ENCODE measurements at places on chromosomes 1 and 21. TPM values are rescaled to one million over a fixed set of nuclear protein-coding genes. Genes with fewer than 3 reads are reported as not detected.

The FAM151A gene
- total RNA-seq: 25.7 TPM

The ACOT7 gene
- 51.2 TPM for total RNA-seq

The OR2L2 gene
- 0.13 TPM for total RNA-seq

The RIT1 gene
- total RNA-seq: 31.1 TPM

The C4BPA gene
- not detected for total RNA-seq

The CLIC6 gene
- total RNA-seq: 3.3 TPM

The FAM3B gene
- total RNA-seq: 183 TPM

The COL8A2 gene
- total RNA-seq: 1.3 TPM

The FAAH gene
- total RNA-seq: 230 TPM

The AVPR1B gene
- not detected for total RNA-seq

- no peaks in the 10 kb centered on the region for H3K36me3 ChIP-seq
- no peaks in the 10 kb centered on the region for H3K27me3 ChIP-seq
- no peak overlapping the region for H3K4me3 ChIP-seq
- DNase-seq: no peak
Observed at GRCh38 chr1:41902664-41903063, 16.1 kb downstream of the HIVEP3 start.

DNA sequence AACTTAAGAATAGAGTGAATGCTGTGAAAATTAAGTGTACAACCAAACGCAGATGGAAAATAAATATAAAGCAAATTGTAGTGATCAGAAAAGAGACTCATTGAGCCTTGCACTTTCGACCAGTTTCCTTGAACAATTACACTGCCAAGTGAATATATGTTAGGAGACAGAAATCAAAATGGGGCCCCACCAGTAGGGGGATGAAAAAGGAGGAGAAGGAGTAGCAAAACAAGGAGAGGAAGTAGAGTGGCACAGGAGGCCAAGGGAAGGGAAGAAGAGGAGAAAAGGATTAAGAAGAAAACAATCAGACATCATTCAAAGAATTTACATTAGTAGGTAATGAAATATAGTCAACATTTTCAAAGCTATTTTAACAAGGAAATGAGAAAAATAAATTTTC lies 1770.6 kb downstream of the PLA2G4A start:
- no peaks in the 10 kb centered on the region for H3K4me1 ChIP-seq
- H3K4me3 ChIP-seq: no peak overlapping the region
- DNase-seq: no peak

DNA sequence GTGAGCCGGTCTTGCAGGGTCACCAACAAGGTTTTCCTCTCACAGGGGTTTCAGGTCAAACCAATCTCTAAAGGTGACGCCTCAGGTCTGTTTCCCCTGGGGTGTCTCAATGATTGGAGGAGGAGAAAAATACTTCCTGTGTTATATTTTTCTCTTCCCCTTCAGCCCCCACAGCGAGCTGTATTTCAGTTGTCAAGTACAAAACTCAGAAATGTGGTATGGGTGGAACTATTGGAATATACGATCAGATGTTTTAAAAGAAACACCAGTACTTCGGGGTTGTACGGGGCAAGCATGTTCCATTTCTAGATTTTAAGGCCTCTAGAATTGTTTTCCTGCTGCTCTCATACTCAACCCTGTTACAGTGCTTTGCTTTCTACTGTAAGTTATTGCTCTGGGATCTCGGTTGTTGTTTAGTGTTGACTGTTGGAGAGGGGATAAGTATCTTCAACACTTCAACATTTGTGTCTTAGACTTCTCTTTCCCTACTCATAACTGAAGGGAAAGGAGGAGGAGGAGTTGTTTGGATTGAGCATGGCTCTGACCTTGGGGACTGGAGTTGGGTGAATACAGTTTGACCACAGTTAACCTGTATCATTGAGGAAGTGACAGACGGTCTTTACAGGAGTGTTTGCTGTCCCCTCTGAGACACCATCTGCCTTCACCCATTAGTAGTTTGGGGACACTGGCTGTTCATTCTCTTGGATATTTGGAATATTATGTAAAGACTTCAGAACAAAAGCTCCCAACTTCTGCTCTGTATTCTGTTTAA lies 2.0 kb downstream of the MAPKAPK2 start:
- DNase-seq: no peak
- peak overlapping the region; percentile 97 for H3K27ac ChIP-seq
- H3K27me3 ChIP-seq: no peaks in the 10 kb centered on the region
- H3K4me1 ChIP-seq: peaks cover 16% of the 10 kb centered on the region
- H3K4me3 ChIP-seq: peak overlapping the region; percentile 99

GRCh38 chr1:236920286-236920894 lies 83.9 kb downstream of the MT1HL1 start:
- DNase-seq: no peak
- no peak overlapping the region for H3K4me3 ChIP-seq
- H3K36me3 ChIP-seq: no peaks in the 10 kb centered on the region

GRCh38 chr1:17296086-17296485 lies 11.9 kb upstream of the PADI4 start:
- H3K4me3 ChIP-seq: no peak overlapping the region
- DNase-seq: no peak
- H3K27ac ChIP-seq: no peak overlapping the region
- no peaks in the 10 kb centered on the region for H3K27me3 ChIP-seq
- no peaks in the 10 kb centered on the region for H3K36me3 ChIP-seq
- H3K4me1 ChIP-seq: no peaks in the 10 kb centered on the region

DNA sequence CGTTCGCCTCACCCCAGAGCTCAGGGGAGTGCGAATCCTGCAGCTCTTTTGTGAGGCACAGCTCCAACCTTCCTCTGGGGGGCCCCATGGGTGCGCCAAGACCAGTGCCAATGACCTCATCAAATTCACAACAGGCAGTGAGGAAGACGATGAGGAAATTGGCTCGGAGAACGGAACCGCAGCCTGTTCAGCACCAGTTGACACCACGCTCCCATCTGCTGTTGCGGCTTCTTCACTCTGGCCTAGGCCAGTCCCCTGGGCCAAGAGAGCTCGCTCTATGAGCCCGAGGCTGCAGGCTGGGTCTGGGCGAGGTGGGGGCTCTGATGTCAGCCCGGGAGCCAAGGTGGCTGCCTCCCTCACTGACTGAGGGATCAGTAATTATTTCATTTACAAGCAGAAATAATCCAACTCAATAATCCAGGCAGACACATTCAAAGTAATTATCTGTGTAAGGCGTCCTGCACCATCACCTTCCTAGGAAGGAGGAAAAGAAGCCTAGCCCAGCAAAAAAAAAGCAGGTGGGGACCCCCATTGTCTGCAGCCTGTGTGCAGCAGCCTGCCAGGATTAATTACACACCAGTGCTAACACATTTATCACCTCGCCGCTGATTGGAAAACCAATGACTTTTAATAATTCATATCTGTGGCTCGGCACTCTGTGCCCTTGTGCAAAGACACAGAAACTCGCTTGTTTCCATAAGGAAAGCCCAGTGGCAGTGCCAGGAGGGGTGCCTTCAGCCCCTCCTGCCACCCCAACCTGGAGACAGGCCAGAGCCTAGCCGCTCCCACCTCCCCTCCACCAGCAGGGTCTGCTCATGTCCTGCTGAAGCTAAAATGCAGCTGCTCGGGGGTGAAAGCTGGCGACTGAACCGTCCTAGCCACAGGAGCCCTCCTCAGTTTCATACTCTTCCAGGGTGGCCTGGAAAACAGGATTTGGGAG lies 1.9 kb downstream of the PLEKHA6 start:
- H3K27me3 ChIP-seq: no peaks in the 10 kb centered on the region
- no peaks in the 10 kb centered on the region for H3K36me3 ChIP-seq
- DNase-seq: no peak
- no peak overlapping the region for H3K4me3 ChIP-seq

DNA sequence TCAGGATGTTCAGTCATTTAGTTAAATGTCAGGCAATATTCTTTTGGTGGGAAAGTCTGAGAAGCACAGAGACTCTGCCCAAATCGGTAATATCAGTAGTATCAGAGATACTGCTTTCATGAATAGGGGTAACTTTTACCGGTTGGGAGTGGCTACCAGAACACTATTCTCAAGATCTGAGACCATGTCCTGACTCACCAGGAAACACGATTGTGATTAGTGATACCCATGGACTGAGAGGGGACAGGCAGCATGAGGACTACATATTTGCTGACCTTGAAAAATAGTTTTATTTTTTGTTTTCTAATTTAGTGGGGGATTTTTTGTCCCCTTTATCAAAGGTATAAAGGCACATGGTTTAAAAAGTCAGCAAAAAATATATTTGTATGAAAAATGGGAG lies 76.0 kb upstream of the NEK2 start:
- H3K36me3 ChIP-seq: no peaks in the 10 kb centered on the region
- DNase-seq: no peak
- H3K4me3 ChIP-seq: no peak overlapping the region
- no peak overlapping the region for H3K27ac ChIP-seq

- no peaks in the 10 kb centered on the region for H3K4me1 ChIP-seq
- H3K4me3 ChIP-seq: no peak overlapping the region
- no peaks in the 10 kb centered on the region for H3K27me3 ChIP-seq
- peak; percentile 39 for DNase-seq
- no peak overlapping the region for H3K27ac ChIP-seq
Observed at GRCh38 chr1:235423214-235423652, 56.0 kb downstream of the TBCE start.

- no peak overlapping the region for H3K27ac ChIP-seq
- no peak for DNase-seq
- no peaks in the 10 kb centered on the region for H3K4me1 ChIP-seq
Observed at GRCh38 chr1:172778456-172779455, 119.9 kb downstream of the FASLG start.

- H3K27me3 ChIP-seq: no peaks in the 10 kb centered on the region
- H3K4me3 ChIP-seq: no peak overlapping the region
- H3K4me1 ChIP-seq: no peaks in the 10 kb centered on the region
Observed at GRCh38 chr21:35658242-35658641, 402.1 kb downstream of the SETD4 start.

GRCh38 chr1:87515781-87516180 lies 187.1 kb downstream of the LMO4 start:
- H3K4me3 ChIP-seq: no peak overlapping the region
- DNase-seq: no peak
- no peak overlapping the region for H3K27ac ChIP-seq

DNA sequence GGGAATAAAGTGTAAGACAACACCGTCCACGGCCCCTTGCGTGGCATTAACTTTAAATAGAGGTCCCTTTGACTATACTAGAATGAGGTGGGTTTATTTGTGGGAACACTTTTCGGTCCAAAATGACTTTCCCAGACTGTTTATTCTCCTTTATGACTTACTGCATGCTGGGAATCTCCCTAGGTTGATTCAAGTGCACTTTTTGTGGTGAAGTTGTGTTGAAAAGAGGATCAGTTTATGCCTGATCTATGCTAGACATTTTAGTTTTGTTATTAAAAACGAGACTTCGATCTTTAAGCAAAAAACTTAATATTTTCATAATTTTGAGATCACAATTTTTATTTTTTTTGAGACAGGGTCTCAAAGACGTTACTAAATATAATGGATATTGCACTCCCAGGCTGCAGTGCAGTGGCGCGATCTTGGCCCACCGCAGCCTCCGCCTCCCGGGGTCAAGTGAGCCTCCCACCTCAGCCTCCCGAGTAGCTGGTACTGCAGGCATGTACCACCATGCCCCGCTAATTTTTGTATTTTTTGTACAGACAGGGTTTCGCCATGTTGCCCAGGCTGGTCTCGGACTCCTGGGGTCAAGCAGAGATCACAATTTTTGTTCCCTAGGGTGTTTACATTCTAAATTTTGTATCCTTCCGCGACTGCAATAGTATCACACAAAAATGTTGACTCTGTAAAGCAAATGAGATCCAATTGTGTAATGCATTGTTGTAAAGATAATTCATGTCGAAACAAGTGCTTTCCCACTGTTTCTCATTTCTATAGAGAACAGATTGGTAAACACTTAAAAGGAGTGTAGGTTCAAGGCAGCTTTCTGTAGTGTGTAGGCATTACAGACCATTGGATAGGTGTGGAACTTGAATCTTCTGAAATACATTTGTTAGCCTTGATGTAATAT lies 1.6 kb downstream of the CDC42 start:
- no peaks in the 10 kb centered on the region for H3K27me3 ChIP-seq
- peak; percentile 44 for DNase-seq
- no peaks in the 10 kb centered on the region for H3K36me3 ChIP-seq
- H3K4me1 ChIP-seq: no peaks in the 10 kb centered on the region
- H3K4me3 ChIP-seq: peak overlapping the region; percentile 69

Measured in Peyer's patch (tissue), 4 donors.